ENCODE measurements at places on chromosomes 13 and 19. TPM values are rescaled to one million over a fixed set of nuclear protein-coding genes. Genes with fewer than 3 reads are reported as not detected.

GRCh38 chr19:16676101-16676798 lies 15.3 kb downstream of the TMEM38A start:
- no peak overlapping the region for H3K4me3 ChIP-seq
- peaks cover 5% of the 10 kb centered on the region for H3K36me3 ChIP-seq
- no peak overlapping the region for H3K27ac ChIP-seq
- DNase-seq: no peak
- no peaks in the 10 kb centered on the region for H3K4me1 ChIP-seq

GRCh38 chr13:37085606-37086005 lies 19.9 kb downstream of the CSNK1A1L start:
- no peak overlapping the region for H3K27ac ChIP-seq
- no peak overlapping the region for H3K4me3 ChIP-seq
- DNase-seq: no peak
- no peaks in the 10 kb centered on the region for H3K36me3 ChIP-seq

- H3K4me1 ChIP-seq: peaks cover 16% of the 10 kb centered on the region
- no peak overlapping the region for H3K27ac ChIP-seq
- H3K4me3 ChIP-seq: no peak overlapping the region
- no peaks in the 10 kb centered on the region for H3K27me3 ChIP-seq
- DNase-seq: no peak
Measured at GRCh38 chr13:95304453-95304852, 3.2 kb upstream of the ABCC4 start.

Gene SPACA4
- not detected for total RNA-seq

GRCh38 chr19:35710784-35711723 lies 6.7 kb downstream of the ZBTB32 start:
- no peak for DNase-seq
- H3K36me3 ChIP-seq: no peaks in the 10 kb centered on the region
- H3K27ac ChIP-seq: no peak overlapping the region
- H3K4me3 ChIP-seq: no peak overlapping the region
- peaks cover 8% of the 10 kb centered on the region for H3K4me1 ChIP-seq

DNA sequence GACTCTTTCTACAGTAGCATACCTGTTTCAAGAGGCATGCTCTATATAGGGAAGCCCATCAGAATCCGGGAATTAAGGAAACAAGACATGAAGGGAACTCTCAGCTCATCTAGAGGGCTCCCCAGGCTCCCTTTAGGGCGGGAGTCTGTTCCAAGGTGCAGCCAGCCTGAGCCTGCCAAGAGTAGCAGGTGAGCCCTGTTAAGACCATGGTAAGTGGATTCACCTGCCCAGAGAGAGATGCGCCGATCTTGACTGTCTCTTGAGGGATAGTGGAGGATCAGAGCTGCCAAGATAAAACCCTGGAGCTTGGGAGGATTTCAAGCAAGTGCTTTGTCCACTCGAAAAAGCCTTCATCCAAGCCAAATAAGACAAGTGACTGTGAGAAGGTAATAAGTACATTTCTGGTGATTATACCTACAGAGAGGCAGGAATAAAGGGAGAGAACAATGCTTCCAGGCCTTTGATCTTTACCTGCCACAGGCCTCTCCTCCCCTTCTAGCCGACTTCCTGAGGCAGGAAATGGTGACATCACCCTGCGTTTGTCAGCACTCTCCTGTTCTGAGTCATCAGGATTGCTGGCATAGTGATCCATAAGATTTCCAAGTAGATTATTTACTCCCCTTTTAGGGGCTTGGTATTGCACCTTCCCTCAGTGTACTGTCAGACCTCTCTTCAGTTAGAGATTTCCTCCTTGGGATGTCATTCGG lies 31.5 kb downstream of the KLF5 start:
- H3K36me3 ChIP-seq: no peaks in the 10 kb centered on the region
- no peak for DNase-seq
- peaks cover 5% of the 10 kb centered on the region for H3K4me1 ChIP-seq

GRCh38 chr13:100483841-100484381 lies 104.7 kb downstream of the GGACT start:
- peaks cover 7% of the 10 kb centered on the region for H3K4me1 ChIP-seq
- H3K27ac ChIP-seq: no peak overlapping the region
- no peaks in the 10 kb centered on the region for H3K36me3 ChIP-seq
- H3K4me3 ChIP-seq: no peak overlapping the region
- DNase-seq: no peak
- H3K27me3 ChIP-seq: no peaks in the 10 kb centered on the region

- H3K27me3 ChIP-seq: no peaks in the 10 kb centered on the region
- H3K27ac ChIP-seq: no peak overlapping the region
- H3K36me3 ChIP-seq: peaks cover 19% of the 10 kb centered on the region
Measured at GRCh38 chr19:23101241-23101640, 15.6 kb upstream of the ZNF730 start.

Gene CDC37
- total RNA-seq: 159 TPM

- no peak overlapping the region for H3K27ac ChIP-seq
- H3K4me1 ChIP-seq: no peaks in the 10 kb centered on the region
- no peaks in the 10 kb centered on the region for H3K27me3 ChIP-seq
- H3K36me3 ChIP-seq: peaks cover 70% of the 10 kb centered on the region
- DNase-seq: no peak
Measured at GRCh38 chr19:37738371-37738770, 18.8 kb upstream of the ZNF607 start.

DNA sequence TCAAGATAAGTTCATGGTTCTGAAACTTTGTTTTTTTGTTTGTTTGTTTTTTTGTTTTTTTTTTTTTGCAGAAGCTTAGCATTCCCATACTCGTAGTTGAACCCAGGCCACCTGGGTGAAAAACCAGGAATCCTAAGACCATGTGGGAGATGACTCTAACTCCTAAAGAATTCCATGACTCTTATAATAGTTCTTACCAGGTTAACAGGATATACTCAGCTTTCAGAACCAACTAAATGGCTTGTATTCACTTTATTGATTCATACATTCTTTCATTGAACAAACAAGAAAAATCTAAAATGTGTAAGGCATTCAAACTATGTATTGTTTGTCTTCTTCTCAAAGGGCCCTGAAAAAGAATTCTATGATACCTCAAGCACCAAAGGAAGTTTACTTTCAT lies 40.5 kb upstream of the KLF5 start:
- no peak for DNase-seq
- no peaks in the 10 kb centered on the region for H3K27me3 ChIP-seq

DNA sequence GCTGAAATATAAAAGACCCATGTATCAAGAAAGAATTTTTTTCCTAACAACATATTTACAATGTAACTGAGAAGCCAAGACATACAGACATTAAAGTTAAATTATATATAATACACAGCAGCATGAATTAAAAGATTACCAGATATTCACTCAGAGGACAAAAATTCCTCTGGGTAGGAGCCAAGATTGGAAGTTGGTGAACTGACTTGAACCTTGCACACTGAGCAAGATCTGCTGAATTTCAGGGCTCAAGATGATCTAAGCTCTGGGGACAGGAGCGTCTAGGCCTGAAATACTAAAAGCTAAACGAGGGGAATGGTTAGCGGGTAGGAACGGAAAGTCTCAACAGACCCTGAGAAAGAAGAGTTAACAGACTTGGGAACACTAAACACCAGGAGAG lies 8.5 kb downstream of the FOXO1 start:
- peaks cover 51% of the 10 kb centered on the region for H3K4me1 ChIP-seq
- no peak for DNase-seq
- no peak overlapping the region for H3K27ac ChIP-seq
- no peaks in the 10 kb centered on the region for H3K27me3 ChIP-seq
- peaks cover 2% of the 10 kb centered on the region for H3K36me3 ChIP-seq

DNA sequence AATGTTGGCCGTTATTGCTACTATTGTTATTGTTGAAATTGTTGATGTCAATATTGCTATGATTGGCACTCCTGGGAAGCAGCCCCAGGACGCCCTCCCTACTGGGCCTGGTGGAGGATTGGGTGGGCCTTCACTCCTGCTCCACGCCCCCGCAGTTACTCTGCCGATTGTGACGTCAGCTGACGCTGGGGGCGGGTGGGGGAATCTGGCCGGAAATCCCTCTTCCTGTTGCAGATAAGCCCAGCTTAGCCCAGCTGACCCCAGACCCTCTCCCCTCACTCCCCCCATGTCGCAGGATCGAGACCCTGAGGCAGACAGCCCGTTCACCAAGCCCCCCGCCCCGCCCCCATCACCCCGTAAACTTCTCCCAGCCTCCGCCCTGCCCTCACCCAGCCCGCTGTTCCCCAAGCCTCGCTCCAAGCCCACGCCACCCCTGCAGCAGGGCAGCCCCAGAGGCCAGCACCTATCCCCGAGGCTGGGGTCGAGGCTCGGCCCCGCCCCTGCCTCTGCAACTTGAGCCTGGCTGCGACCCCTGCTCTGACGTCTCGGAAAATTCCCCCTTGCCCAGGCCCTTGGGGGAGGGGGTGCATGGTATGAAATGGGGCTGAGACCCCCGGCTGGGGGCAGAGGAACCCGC lies at the start of gene ETV2:
Gene ETV2, plus strand, starts transcription at position 231 of the 637 bp plus-strand sequence. CDS start 716 bp downstream, outside the sequence.
- peak within 1 kb of the TSS; percentile 42 for H3K4me3 ChIP-seq
- no peak within 1 kb of the TSS for H3K27ac ChIP-seq
- peaks cover 16% of the 10 kb centered on the region for H3K4me1 ChIP-seq
- DNase-seq: no peak

Gene ODAD3
- total RNA-seq: 0.68 TPM

Gene TSSK6
- 1.3 TPM for total RNA-seq

DNA sequence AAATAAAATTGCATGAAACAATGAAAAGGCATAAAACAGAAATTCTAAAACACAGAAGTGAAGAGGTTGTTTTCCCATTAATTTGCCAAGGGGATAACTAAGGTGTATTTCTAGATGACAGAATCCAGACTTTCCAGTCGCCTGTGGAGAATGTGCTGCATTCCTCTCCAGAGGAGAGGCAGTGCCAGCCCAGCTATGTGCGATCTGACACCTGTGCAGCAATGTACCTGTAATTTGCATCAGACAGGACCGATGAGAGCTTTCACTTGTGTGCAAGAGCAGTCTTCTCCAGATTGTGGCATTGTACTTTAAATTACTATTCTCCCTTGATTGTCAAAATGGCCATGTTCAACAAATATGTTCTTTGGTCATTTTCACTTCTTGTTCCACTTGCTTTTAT lies 1037.9 kb downstream of the EFNB2 start:
- peaks cover 2% of the 10 kb centered on the region for H3K36me3 ChIP-seq
- H3K27ac ChIP-seq: no peak overlapping the region
- DNase-seq: no peak

GRCh38 chr13:76214001-76214400 lies 577.9 kb downstream of the LMO7 start:
- no peak for DNase-seq
- no peaks in the 10 kb centered on the region for H3K4me1 ChIP-seq
- H3K36me3 ChIP-seq: no peaks in the 10 kb centered on the region
- no peaks in the 10 kb centered on the region for H3K27me3 ChIP-seq
- no peak overlapping the region for H3K4me3 ChIP-seq

DNA sequence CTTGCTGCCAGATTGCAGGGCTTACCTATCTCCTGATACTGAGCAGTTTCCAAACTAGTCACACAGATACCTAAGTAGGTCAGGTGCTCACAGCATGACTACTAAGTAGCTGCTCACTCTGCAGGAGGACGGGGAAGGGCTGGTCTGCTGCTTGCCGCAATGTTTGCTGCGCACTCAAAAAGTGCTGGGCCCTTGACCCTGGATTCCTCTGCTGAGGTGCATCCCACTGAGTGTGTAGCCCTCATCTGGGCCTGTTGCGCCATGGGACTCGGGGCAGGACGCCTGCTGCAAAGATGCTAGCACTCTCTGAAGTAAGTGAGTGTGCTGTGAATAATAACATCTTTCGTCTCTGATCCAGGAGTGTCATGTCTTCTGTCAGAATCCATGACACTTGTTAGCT lies 59.2 kb upstream of the MEDAG start:
- no peaks in the 10 kb centered on the region for H3K27me3 ChIP-seq
- no peak overlapping the region for H3K4me3 ChIP-seq

GRCh38 chr19:57161985-57162539 lies 5.2 kb downstream of the DUXA start:
- no peak for DNase-seq
- no peaks in the 10 kb centered on the region for H3K4me1 ChIP-seq
- H3K36me3 ChIP-seq: no peaks in the 10 kb centered on the region
- H3K27me3 ChIP-seq: no peaks in the 10 kb centered on the region

DNA sequence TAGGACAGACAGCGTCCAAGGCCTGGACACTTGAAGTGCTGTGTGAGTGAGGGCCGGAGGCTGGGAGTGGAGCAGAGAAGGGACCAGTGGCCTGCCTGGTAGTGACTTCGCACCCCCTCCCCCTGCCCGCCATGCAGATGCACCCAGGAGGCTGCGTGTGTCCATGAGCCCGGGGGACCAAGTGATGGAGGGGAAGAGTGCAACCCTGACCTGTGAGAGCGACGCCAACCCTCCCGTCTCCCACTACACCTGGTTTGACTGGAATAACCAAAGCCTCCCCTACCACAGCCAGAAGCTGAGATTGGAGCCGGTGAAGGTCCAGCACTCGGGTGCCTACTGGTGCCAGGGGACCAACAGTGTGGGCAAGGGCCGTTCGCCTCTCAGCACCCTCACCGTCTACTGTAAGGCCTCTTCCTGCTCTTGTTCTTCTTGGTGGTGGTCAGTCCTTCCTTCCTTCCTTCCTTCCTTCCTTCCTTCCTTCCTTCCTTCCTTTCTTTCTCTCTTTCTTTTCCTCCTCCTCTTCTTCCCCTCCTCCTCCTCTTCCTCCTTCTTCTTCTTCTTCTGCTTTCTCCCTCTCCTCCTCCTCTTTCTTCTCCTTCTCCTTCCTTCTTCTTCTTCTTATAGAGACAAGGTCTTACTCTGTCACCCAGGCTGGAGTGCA lies 6.0 kb upstream of the FFAR1 start:
- H3K36me3 ChIP-seq: no peaks in the 10 kb centered on the region
- peaks cover 44% of the 10 kb centered on the region for H3K27me3 ChIP-seq
- no peaks in the 10 kb centered on the region for H3K4me1 ChIP-seq
- H3K27ac ChIP-seq: no peak overlapping the region
- H3K4me3 ChIP-seq: no peak overlapping the region
- DNase-seq: peak; percentile 69

DNA sequence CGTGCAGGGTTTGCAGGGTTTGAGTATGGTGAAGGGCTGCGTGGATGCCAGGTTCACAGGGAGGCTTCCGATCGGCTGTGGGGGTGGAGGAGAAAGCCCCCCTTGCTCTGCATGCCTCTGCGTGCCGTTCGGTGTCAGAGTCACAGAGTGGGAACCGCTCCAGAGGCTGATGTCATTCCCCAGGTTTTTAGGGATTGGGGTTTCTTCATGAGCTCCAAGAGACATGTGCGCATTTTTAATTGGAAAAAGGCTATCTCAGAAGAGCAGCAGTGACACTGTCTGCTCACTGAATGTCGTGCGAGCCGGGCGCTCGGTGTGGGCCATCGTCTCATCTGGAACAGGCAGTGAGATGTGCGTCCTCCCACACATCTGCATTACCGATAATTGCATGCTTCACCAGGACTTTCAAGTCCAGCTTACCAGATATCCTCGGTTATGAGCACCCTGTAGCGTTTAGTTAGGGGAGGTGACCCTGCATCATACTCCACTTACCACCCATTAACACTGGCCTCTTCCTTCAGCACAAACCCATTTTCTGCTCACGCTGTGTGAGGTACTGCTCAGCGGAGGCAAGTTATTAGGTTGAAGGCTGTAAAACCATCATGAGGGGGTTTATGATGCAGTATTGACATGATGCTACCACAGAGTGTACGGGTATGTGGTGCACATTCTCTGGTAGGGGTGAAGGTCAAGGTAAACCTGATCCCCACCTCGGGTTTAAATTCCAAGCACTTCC lies 1.7 kb downstream of the MCF2L start:
- H3K36me3 ChIP-seq: peaks cover 2% of the 10 kb centered on the region
- H3K27ac ChIP-seq: no peak overlapping the region
- peaks cover 36% of the 10 kb centered on the region for H3K27me3 ChIP-seq
- H3K4me1 ChIP-seq: peaks cover 6% of the 10 kb centered on the region
- no peak for DNase-seq

All from chondrocyte (in vitro differentiated cells).